NCI-H187 treated with DMSO at 0.1 percent for 48 hours (cell line): ENCODE measurements at places on chromosomes 7 and 10.

- DNase-seq = no peak
These were observed 4.2 kb upstream of the KCP start for GRCh38 chr7:128914566-128915151.

- no peak for DNase-seq
These were observed 241.9 kb downstream of the FOXP2 start for GRCh38 chr7:114656466-114656865.

GRCh38 chr10:13238271-13239077 is 4.3 kb upstream of the UCMA start:
- DNase-seq = no peak

GRCh38 chr10:51574248-51575048 is 124.9 kb downstream of the CSTF2T start:
- DNase-seq = no peak
